Naive thymus-derived CD8-positive, alpha-beta T cell (primary cell): ENCODE measurements at places on chromosomes 2 and 18. TPM values are rescaled to one million over a fixed set of nuclear protein-coding genes. Genes with fewer than 3 reads are reported as not detected.

- DNase-seq: no peak
Measured at GRCh38 chr2:188785490-188785889, 188.7 kb upstream of the COL3A1 start.

- no peak for DNase-seq
Measured at GRCh38 chr18:73897517-73897916, 250.1 kb downstream of the FBXO15 start.

DNA sequence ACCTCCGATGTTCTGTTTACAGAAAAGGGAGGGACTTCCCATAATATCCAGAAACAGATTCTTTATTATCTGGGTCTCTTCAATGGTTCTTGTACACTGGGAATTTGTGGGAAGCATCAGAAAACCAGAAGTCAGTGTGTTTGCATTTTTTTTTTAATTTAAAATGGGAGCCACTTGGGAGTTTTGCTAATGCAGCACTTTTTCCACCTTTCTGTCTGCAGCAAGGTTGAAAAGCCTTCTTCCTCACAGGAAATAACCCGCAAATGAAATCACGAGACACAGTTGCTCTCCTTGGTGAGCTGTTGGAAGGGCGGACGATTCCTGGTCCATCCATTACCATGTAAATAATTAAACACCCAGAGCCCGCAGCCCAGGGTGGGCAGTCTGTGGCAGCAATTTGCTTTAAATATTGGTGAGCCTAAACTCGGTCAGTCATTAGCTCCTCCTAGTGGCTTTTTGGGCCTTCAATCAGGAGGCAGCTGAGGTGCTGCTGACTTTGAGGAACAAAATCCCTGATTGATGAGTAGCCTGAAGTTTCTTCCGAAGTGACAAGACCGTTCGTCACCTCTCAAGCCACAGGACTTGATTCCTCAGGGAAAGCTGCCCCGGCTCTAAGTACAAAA is 471.5 kb downstream of the EPHA4 start:
- no peak for DNase-seq

- DNase-seq: no peak
Measured at GRCh38 chr18:37473195-37473840, 92.3 kb downstream of the CELF4 start.

The RNU2-63P gene
- 3.7 TPM for total RNA-seq

The ARHGEF4 gene
- total RNA-seq: 10.2 TPM

DNA sequence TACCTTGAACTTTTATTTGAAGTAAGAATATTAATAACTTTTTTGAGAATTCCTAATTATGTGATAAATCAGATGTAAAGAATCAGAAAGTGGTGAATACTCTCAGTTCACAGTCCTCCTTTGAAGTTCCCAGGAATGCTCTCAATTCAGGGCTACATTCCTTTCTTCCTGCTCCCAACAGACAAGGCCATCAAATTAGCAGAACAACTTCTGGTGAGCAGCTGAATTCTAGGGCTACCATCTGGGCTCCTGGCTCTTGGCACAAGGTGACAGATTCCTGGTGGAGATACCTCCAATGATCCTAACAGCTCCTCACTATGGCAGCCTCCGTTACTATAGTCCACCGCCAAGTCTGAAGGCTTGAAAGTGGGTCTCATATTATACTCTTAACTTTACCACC is 37.8 kb upstream of the OLA1 start:
- DNase-seq: no peak

GRCh38 chr2:231294571-231295362 is 96.3 kb downstream of the ARMC9 start:
- DNase-seq: no peak

DNA sequence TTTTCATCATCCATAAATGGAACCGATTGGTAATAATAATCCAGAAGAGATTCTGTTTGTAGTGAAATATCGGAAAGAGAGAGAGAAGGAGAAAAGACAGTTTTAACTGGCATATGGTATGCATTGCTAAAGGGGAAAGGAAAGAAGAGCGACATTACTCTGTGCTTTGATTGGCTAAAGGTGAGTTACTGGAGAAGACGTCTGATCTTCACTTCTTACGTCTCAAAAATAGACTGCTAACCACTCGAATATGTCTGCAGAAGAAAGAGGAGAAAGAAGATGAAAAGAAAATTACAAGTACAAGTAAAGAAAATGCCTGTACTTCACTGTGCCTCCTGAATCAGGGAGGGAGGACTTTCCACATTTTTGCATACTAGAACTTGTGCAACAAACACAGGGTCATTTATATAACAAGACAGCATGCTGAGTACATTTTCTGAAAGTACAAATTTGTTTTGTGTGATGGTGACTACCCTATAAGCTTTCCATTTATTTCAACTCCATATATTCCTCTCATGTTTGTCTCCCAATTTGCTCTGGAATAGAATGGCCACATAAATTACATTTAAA is 787.2 kb downstream of the RNF144A start:
- no peak for DNase-seq

The CD8A gene
- 273 TPM for total RNA-seq

The TNFRSF11A gene
- total RNA-seq: 0.36 TPM

DNA sequence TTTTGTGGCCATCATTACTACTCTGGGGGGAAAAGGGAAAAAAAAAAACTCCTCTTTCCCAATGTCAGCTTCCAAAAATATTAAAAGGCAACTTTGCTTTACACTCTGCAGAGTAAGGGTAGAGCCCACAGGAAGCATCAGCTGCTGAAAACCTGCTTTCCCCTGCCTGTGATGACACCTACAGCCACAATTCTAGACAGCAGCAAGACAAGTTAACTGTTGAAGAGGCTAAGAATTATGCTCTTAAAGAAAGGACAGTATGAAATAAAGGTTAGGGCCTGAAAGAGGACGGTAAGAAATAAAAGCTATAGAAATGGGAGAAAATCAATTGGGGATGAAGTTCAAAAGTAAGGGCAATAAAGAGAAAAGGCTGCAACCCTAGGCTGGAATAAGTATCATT is 3.0 kb downstream of the PDE11A start:
- DNase-seq: no peak

The MFSD2B gene
- total RNA-seq: not detected

- DNase-seq: no peak
Measured at GRCh38 chr2:172339371-172340010, 87.9 kb upstream of the ITGA6 start.

The HOXD12 gene
- total RNA-seq: not detected

DNA sequence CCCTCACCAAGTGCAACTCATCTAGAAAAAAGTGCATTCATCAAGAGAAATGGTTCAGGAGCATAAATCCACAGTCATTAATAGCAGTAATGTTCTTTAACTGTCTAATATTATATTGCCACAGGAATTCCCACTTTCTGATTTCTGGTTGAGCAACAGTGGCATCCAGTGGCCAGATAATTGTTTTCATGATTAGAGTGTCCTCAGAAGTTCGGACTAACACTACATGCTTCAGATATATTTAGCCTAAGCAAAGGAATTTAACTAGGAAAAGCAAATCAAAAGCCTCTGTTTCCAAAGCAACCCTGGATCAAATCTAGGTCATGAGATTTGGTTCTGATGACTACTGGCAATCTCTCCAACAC is 9.8 kb upstream of the ERBB4 start:
- no peak for DNase-seq

GRCh38 chr2:127155028-127155581 is 48.2 kb upstream of the BIN1 start:
- DNase-seq: no peak

The M1AP gene
- not detected for total RNA-seq

The RESP18 gene
- total RNA-seq: not detected

- no peak for DNase-seq
Measured at GRCh38 chr2:169139145-169139544, 69.8 kb downstream of the DHRS9 start.

- no peak for DNase-seq
Measured at GRCh38 chr2:215352602-215353001, 40.7 kb downstream of the ATIC start.

The SERPINB11 gene
- not detected for total RNA-seq

DNA sequence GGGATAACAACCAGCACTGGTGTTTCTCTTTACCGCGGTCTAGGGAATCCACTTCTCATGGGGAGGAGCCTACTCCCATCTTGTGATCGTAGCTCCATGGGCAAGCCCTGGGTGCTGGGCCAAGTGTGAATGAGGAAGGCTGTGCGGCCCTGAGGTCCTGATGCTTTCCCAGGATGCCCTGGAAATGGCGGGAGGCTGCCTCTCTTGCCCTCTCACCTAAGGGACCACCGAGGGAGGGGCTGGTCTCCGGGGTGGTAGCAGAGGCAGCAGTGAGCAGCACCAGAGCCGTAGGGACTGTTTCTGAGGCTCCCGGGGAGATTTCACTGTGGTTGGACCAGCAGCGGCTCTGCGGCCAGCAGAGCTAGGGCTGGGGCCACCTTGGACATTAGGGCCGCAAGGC is 15.5 kb upstream of the NPPC start:
- no peak for DNase-seq

The SLC19A3 gene
- total RNA-seq: not detected

GRCh38 chr2:143334837-143335236 is 205.6 kb downstream of the ARHGAP15 start:
- no peak for DNase-seq

DNA sequence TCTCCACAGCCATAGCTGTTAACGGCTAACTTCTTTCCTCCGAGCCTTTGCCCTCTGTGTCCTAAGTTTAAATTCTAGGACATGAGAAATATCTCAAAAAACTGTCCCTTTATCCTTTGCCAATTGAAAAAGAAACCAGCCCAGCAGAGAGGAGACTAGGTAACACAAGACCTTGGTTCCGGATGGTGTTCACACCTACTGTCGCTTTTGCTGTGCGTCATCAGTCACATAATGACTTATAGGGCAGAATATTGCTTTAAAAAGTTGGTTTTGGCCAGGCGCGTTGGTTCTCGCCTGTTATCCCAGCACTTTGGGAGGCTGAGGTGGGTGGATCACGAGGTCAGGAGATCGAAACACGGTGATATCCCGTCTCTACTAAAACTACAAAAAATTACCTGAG is 66.2 kb downstream of the SP3 start:
- no peak for DNase-seq

DNA sequence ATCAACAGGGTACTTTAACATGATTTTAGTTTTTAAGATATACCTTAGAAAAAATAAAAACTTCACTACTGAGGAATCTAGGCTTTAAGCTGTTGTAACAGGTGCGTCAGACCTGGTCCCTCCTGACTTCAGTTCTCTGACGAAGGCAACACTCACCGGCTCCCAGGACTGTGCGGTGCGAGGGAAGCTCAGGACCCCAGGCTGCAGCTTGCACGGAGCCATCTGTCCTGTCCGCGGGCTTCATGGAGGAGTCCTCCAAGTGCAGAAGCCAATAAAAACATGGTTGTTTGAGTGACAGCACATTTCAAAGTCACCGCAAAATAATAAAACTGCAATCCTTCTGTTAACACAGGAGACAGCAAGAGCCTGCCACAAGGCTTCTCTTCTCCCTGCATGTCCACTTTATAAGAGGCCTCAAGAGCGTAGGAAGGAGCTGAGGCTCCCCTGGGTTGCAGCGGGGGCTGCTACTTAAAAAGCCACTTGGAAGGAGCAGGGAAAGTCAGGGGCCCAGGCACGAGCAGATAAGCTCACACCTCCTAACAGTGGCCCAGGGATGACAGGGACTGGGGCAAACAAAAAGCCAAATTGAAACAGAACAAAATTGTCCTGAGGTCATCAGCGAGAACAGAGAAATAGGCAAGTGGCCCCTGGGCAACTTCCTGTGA is 4.6 kb downstream of the HJURP start:
- DNase-seq: no peak

- no peak for DNase-seq
Measured at GRCh38 chr2:52181080-52181479, 1149.1 kb upstream of the NRXN1 start.

The ARID5A gene
- total RNA-seq: 100 TPM

DNA sequence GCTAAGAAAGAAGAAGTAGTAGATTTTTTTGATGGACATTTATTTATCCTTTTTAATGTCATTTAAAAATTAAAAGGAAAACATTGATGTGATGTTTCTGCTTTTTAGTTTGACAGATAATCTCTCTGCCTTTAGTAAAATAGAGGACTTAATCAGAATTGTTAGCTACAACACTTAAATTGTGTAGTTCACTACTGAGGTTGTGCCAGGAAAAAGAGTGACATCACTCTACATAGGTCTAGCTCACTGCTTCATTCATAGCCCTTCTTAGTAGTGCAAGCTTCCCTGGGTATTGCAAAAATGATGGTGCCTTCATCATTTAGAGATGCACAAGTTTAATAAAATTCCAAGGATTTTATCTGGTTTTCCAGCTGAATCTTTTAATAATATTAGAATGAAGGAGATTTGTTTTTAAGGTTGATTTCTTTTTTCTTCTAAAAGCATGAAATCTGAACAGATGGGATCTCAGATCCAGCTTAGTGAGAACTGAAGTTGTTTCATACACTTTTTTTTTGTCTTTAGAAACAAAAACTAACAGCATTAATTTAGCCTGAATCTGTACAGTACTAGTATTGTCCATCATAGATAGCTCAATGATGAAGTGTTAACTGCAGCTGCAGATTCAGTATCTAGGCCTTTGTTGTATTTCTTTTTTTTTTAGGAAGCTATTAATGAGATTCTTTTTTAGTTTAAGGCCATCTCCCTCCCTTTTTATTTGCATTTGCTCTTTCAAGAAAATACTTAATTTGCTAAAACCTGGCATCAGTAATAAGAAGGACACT is 20.6 kb upstream of the TMEFF2 start:
- DNase-seq: no peak

The ZDBF2 gene
- total RNA-seq: 15.8 TPM

GRCh38 chr2:204881655-204882054 is 336.4 kb downstream of the PARD3B start:
- no peak for DNase-seq
